ENCODE measurements at places on chromosomes 3 and 15. TPM values are rescaled to one million over a fixed set of nuclear protein-coding genes. Genes with fewer than 3 reads are reported as not detected.

FGF7 gene
- polyA plus RNA-seq, result not detected

ZNF662 gene
- polyA plus RNA-seq, result not detected

MAP4 gene
- polyA plus RNA-seq, result 17.4 TPM

CHST2 gene
- 117 TPM for polyA plus RNA-seq

RHCG gene
- not detected for polyA plus RNA-seq

GRCh38 chr15:27665002-27665401 is 434.1 kb downstream of the OCA2 start:
- no peak for DNase-seq

DNA sequence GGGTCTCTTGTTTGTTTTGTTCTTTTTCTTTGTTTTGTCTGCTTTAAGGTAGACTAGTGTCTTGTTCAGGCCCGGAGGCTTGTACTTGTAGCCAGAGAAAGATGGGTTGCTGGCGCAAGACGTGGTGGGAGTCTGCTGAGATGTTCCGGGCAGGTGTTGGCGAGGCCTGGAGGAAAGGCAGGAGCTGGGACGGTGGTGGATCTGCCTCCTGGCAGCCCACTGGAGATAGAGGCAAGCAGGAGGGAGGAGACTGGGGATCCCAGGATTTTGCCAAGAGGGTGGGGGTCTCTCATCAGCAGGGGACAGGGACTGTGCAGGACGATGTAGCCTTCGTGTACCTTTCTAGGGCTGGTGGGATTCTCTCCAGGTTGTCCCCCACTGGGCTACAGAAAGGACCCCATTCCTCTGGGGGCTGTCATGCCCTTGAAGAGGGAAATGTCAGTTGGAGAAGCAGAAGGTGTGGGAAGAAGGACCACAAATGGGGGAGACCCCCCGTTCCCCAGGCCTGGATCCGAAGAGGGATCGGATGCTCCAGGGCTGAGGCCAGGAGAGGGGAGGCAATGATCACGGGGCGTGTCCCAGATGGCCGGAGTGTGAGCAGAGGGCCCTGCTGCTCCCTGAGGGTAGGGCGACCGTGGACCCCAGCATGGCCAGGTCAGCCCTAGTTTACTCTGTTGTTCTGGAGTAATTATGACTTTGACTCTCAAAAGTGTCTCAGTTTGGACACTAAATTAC is 7.0 kb downstream of the CHAC1 start:
- no peak for DNase-seq

DNA sequence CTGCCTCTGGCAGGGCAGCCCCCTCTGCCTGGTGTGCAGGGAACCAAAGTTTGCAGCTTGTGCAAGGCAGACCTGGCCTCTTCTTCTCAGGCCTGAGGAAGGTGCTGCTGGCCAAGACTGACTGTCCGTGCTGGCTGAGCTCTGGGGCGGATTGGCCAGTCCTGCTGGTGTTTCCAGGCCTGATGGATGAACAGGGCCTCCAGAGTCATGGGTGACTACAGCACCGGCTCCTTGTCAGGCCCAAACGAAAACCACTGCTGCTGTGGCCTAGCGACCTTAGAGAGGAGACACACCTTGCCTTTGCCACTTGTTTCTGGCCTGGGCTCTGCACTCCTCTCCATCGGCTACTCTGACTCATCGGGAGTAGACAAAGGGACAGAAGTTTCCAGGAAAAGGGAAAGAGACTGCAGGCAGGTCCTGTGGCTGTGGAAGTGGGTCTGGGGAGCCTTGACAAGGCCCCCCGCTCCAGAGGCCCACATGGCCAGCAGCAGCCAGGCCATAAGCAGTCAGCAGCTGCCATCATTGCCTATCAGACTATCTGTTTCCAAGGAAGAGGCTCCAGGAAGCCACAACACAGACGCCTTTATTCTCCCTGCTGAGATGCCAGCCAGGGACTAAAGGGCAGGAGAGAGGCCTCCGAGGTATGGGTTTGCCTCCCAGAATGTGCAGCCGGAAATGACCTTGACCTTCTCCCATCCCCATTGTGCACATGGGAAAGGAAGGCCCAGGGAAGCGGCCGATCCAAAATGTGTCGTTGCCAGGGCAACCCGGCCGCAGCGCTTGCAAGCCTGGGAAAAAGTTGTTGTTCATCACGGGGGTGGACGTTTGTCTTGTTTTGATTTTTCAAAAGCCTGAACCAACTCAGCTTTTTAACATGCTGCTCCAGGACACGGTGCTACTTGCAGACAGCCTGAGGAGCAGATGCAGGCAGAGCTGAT is 160.5 kb downstream of the CHSY1 start:
- no peak for DNase-seq

DNA sequence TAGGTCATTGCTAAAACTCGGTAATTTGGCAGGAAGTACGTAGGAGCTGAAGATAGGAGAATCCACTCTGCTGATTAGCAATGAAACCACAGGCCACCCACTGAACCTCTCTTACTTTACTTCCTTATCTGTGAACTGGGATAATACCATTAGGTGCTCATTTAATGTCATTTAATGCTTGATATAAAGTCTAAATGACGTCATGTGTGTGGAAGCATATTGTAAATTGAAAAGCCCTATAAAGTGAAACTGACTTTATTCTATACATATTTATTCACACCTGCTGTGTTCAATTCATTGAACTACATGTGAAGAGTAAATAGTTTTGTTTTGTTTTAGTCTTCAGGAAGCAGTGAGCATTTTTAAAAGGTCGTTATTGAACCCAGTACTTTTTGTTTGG is 137.5 kb downstream of the CNTN4 start:
- no peak for DNase-seq

Measured in immature natural killer cell (primary cell).